ENCODE measurements at places on chromosomes 3 and 15.

DNA sequence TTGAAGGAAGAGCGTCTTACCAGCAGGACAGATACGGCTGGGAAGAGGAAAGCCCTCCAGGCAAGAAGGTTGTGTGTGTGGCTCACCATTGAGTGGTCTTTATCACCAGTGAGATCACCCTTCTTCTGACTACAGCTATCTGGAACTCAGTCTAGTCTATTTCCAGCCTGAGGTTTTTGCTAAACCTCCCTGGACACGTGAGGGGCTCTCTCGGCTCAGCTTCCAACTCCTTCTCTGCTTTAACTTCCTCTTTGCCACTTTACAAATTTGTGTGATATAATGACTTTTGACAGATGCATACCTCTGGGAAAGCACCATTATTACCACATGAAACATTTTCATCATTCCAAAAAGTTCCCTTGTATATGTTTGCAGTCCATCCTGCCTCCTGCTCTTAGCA is 15.3 kb upstream of the ROPN1 start:
- no peak for DNase-seq

GRCh38 chr3:46536758-46537157 is 29.3 kb downstream of the LRRC2 start:
- no peak for DNase-seq

GRCh38 chr3:158158969-158159368 is 49.1 kb downstream of the RSRC1 start:
- DNase-seq, result no peak

GRCh38 chr3:141603473-141604035 is 116.7 kb downstream of the RASA2 start:
- no peak for DNase-seq

- no peak for DNase-seq
Measured at GRCh38 chr3:64355401-64355807, 130.1 kb upstream of the PRICKLE2 start.

GRCh38 chr15:66947471-66947870 is 117.9 kb upstream of the SMAD3 start:
- no peak for DNase-seq

- DNase-seq, result no peak
Measured at GRCh38 chr3:135311699-135312098, 516.6 kb downstream of the EPHB1 start.

- no peak for DNase-seq
Measured at GRCh38 chr15:100966997-100967396, 47.8 kb downstream of the LRRK1 start.

GRCh38 chr3:40451551-40451950 is 5.6 kb upstream of the RPL14 start:
- DNase-seq, result no peak

DNA sequence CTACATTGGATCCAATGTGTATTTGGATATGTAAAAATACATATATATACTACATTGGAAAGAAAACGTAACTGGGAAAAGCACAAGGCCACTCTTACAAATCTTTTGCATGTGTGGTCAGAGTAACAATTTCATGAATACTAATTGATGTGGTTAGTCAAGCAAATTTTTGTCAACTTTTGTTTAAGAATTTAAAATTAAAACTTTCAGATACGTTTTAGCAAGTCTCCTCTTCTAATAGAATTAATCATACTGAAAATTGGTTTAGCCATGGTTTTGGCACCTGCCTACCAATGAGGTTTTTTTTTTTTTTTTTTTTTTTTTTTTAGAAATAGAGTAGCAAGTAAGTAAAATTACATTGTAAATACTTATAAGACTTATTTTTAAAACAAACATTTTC is 153.0 kb upstream of the CGNL1 start:
- no peak for DNase-seq

GRCh38 chr15:25171111-25171811 is 216.5 kb downstream of the SNRPN start:
- DNase-seq, result no peak

DNA sequence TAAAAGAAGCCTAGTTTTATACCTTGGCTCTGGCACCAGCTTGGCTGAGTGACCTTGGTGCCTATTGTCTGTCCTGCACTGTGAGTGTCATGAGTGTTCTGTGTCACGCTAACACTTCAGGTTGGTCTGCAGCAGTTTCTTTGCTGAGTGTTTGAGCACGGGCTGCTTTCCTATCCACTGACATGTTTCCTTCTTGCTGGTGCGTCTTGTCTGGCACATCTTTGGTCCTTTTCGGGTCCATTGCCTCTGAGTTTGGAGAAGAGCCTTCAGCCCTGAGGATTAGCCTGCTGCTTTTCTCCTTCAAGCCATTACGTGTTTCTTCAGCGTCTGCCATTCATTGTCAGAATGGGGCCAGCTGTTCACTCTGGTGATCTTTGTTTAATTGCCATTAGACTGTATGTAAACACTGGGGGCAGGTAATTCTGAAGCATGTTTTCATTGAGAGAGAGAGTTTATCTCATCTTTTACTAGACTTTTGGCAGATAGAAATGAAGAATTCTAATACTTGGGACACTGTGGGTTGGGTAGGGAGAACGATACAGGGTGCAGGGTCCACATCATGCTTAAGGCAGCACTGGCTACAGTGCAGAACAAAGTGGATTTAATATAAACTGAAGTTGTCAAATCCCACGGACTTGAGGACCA is 55.5 kb downstream of the LRRC28 start:
- no peak for DNase-seq

DNA sequence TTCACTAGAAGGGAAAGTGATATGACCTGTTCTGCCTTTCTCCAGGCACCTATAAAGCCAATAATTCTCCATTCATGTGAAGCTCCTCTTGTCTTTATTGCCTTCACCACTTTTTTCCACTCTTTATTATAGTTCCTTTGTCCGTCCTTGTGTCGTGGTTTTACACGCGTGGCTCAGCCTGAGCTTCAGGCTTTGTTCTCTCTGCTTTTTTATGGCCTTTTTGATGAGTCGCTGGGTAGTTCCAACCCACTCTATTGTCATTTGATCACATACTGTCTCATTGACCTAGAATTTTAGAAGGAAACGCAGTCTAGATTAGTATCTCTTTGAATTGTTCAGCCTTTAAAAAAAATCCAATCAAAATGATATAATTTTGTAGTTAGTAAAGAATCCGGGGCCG is 403.2 kb downstream of the PTPRG start:
- DNase-seq, result no peak

- no peak for DNase-seq
Measured at GRCh38 chr15:41254560-41254959, 23.5 kb downstream of the CHP1 start.

DNA sequence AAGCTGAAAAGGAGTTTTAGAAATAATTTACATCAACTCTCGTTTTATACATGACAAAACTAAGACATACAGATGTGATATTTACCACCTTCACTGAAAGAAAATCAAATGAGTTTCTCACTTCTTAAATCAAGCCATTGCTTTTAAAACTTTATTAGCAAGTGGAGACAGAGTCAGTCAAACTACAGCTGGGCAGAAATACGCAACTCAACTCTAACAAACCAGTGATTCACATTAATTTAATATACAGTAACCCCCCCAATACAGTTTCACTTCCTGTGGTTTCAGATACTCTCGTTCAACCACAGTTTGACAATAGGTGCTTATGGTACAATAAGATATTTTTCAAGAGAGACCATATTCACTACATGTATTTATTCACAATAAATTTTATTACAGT is 477.1 kb downstream of the MAGI1 start:
- DNase-seq, result no peak

DNA sequence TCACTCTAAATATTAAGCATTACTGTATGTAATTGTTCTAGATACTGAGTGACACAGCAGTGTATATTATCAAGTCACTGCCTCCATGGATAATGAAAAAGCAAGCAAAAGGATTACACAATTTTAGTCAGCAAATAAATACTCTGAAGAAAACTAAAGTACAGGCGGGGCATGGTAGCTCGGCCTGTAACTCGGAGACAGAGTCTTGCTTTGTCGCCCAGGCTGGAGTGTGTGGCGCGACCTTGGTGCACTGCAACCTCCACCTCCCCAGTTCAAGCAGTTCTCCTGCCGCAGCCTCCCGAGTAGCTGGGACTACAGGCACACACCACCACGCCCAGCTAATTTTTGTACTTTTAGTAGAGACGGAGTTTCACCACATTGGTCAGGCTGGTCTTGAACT is 32.7 kb downstream of the RBM6 start:
- DNase-seq, result no peak

DNA sequence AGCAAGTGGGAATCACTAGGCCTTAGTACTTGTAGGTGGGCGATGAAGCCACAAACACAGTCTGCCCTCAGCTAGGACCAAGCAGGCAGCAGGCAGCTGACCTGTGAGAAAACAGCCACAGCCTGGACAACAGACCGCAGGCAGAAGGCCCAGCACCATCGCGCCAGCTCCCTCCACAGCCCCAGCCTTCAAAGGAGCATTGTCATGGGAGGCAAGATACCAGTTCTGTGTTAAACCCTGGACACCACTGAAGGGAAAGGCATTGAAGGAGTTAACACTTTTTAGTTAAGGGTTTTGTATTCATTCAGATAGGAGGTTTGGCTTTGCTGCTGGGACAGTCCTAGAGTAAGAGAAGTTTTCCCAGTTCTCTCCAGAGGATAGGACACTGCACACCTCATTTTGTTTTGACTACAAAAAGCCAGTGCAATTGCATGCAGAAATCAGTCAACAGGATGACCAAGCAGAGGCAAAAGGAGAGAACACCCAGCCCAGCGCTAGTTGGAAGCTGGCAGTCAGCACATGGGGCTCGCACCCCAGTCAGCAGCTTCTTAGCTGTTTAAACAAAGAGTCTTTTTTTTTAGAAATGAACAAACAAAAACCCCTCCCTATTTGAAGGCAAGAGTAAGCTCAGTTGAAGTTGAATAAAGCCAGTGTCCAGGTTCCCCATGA is 286.1 kb upstream of the TPM1 start:
- no peak for DNase-seq

GRCh38 chr3:4856136-4856535 is 123.1 kb upstream of the BHLHE40 start:
- no peak for DNase-seq

- DNase-seq, result no peak
Measured at GRCh38 chr15:42691308-42691707, 45.6 kb downstream of the CDAN1 start.

- DNase-seq, result no peak
Measured at GRCh38 chr3:122356402-122356801, 26.6 kb downstream of the MIX23 start.

GRCh38 chr3:108569336-108569735 is 19.9 kb downstream of the CIP2A start:
- DNase-seq, result no peak

GRCh38 chr3:179174898-179175297 is 26.7 kb downstream of the PIK3CA start:
- DNase-seq, result no peak

- no peak for DNase-seq
Measured at GRCh38 chr3:111968319-111969054, 10.3 kb upstream of the ABHD10 start.

DNA sequence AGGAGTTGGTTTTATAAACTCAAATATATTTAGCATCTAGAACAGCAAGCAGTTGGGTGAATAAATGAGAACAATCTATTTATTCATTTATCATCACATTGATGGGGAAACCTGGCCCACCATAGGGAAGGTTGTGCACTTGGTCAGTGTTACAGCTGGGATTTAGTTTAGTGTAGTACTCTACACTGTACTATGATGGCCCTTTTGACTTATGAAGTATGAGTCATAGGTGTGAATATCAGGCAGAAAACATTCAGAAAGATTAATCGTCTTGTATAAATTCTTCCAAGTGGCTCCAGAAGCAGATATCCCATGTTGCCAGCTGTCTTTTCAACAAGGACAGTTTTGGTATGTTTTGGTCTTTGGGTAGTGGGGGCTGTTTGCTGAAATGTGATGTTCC is 38.0 kb downstream of the BBS4 start:
- no peak for DNase-seq

Data from stimulated activated CD8-positive, alpha-beta memory T cell treated with anti-CD3 and anti-CD28 coated beads, Interleukin-4, amount 100 ng/mL, for 4 hours (primary cell).